Esophagus squamous epithelium (tissue), 5 donors: ENCODE measurements at places on chromosomes 5 and 9.

GRCh38 chr9:35164711-35165110 lies 2.9 kb downstream of the UNC13B start:
- no peak for DNase-seq

- DNase-seq: no peak
Measured at GRCh38 chr5:124952566-124952965, 206.1 kb upstream of the ZNF608 start.

DNA sequence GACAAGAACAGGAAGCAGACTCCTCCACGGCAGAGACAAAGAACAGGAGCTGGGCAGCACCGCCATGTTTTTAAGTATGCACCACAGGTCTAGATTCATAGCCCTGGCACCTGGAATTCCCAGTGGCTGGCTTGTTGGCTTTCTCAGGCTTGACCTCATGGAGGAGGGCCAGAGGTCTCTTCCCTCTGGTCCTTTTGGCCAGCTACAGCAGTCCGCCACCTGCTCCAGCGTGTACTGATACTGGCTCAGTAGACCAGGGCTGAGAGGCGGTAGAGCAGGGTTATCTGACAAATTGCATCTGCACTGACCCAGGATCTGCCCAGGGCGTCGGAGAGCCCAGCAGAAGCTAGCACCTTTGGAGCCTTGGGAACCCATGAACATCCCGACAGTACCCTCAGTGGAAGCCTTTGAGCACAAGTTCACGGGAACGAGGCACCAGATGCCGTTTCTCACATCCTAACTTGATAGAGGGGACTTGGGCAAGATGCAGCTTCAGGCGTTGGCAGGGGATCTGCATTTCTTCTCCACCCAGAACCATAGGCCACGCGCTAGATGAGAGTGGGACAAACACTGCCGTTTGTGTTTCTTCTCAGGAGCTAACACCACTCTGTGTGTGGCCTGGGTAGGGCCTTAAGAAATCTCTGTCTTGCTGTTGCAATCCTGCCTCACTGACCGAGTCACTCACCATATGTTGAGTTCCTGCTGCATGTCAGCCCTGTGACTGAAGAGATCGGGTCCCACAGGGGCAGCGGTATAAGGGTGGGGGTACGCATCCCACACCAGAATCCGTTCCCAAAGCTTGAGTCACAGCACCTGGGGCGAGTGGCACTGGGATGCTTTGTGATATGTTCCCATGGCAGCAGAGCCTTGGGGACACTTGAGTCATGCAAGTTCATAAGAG lies 90.3 kb upstream of the OTULINL start:
- no peak for DNase-seq

- DNase-seq: no peak
Measured at GRCh38 chr5:880816-881550, 11.6 kb downstream of the BRD9 start.

DNA sequence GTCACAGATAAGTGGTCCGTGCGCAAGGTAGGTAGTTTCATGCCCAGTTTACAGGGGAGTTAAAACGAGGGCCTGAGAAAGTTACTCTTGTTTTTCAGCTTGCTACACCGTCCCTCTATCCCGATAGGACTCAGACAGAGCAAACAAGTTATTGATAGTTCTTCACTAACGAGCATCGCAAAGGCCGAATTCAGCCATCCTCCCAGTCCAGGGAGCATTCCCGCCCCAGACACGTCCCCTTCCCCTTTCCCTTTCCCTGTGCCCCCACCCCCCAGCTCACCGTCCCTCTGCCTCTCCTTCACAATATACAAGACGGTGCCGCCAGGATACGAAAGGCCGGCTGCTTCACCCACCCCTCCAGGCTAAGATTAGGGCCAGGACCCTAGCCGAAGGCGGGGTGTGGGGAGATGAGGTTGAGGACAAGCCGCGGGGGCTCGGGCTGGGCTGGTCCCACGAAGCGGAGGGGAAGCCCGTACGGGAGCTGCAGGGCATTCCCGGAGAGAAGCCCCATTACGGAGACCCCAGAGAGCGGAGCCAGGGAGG lies 599 bp downstream of the KIAA1191 start:
- DNase-seq: no peak

DNA sequence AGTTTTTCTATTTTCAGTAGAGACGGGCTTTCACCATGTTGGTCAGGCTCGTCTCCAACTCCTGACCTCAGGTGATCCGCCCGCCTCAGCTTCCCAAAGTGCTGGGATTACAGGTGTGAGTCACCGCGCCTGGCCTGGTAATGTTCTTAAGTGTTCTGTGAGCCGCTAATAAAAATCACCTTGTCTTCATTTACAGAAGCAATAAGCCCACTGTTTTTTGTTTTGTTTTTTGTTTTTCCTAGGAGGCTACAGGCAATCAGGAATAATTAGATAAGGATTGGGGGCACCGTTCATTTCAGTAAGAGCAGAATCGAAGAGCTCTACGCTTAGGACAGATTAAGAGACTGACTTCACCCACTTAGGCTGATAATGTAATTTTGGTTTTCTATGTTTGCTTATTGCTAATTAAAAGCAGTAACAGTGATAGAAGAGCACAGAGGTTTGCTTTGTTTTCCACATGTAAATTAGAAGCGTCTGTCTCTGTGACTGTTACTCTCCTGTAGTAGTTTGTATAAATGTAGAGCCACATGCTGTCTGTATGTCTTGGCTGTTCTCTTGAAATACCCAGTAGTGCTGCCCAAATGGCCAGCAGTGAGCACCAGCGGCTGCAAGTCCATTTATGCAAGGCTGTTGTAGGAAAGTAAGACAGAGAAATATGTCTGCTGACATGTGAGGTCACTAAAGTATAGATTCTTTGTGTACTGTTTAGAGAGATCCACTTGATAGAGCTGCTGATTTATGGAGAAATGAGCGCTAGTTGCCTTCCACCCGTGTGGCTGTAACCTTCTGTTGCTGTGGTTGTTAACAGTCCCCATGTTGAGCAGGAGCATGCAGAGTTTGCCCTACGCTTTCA lies 30.5 kb downstream of the TRIO start:
- no peak for DNase-seq

- DNase-seq: no peak
Measured at GRCh38 chr5:89597878-89598277, 714.9 kb upstream of the MEF2C start.

GRCh38 chr9:110750272-110750671 lies 81.7 kb downstream of the MUSK start:
- DNase-seq: no peak

DNA sequence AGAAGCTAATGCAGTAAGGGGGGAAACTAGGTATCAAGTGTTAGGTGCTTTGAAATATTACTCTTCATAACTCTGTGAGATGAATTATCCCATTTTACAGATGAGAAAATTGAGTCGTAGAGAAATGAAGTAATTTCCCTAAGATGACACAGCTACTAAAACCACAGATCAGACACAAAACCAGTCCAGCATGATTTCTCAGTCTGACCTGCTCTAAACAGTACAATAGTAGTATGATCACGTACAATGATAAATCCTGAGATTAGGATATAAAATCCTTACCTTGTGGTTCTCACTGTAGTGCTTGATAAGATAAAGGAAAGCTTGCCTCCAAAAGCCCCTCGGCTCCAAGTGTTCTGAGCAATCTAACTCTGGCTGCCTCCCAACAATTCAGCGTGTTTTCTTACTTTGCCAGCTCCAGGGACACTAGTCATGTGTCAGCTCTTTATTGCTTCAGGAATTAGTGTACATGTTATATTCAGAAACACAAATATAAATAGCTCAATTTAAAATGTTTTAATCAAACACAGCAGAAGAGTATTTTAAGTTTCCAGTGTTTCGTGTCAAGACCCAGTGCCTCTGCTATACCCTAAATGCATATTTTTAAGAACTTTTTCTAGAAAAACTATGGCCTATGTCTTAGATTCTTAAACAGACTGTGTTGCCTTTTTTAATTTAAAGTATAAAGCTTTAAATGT lies 243.6 kb downstream of the DENND1A start:
- no peak for DNase-seq

- no peak for DNase-seq
Measured at GRCh38 chr5:32443145-32443540, 1.4 kb downstream of the ZFR start.

DNA sequence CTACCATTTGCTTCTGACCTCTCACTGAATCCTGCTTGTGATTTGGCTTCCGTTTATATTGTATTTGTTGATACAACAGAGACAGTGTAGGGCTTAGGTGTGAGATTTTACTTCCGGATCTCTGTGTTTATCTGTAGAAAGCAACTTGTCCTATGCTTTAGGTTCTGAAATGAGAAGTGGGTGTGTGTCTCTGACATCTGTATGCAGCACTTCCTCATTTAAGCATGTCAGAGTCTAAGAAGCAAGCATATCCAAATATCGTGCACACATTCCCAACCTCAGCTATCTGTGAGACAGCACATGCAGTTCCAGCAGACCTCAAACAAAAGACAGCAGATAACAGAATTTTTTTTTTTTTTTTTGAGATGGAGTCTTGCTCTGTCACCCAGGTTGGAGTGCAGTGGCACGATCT lies 16.3 kb downstream of the KLF9 start:
- no peak for DNase-seq

GRCh38 chr9:109918339-109919163 lies 138.6 kb downstream of the PALM2AKAP2 start:
- no peak for DNase-seq

DNA sequence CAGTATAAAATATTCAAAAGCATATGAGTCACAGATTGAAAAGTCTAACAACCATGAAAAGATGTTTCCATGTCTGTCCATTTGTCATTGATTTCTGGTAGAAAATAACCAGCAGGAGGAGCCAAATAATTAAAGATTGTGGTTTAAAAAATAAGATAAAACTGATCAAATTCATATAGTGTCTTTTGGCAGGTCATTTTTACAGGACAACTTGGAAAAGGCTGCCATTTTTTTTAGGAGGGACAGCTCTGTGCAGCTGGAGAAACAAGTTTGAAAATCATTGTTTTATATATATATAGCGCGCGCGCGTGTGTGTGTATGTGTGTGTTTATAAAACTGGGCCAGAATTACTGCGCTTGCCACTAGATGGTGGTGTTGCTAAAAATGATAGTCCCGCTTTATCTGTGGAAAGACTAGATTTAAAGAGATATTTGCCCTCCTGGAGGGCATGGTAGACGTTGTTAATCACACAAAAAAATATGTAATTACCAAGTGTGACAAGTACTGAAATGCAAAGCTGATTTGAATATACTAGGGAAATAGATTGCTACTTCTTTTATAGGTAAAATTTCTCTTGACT lies 1.3 kb upstream of the TRMO start:
- DNase-seq: peak; percentile 43

GRCh38 chr5:111367115-111367514 lies 142.9 kb downstream of the CAMK4 start:
- no peak for DNase-seq

DNA sequence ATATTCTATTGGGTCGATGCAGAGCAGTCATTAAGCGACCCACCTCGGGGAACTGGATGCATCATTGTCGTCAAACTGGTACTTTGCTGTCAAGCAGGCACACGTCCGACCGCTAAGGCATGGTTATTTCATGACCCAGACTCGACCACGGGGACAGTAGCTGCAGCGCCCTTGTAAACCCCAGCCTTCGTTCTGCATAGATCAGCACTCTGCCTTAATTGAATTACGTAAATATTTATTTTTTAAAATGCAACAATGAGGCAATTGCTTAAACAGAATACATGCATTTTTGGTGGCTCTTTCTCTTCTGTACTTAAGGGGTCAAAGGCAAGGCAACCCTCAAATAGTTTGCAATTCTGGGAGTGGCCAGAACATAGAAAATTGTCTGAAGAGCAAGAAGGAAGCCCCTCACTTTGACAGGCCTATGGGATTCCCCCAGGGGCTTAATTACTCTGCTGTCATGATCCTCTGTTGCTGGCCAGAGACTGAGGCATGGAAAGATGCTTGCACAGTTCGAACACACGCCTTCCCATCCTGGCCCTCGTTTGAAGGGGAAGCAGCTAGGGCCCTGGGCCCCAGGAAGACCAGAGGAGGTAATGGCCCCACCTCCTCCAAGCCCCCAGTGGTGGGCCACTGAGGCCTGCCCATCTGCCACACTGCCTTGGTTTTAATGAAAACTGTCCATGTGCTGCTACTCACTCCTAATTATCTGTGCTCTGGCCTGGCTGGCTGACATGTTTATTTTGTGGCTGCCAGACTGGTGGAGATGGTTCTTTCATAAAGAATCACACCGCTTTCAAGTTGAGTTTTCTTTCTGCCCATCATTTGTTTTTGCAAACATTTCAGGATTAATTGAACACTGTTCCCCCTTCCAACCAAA lies 169.7 kb upstream of the MAST4 start:
- DNase-seq: no peak

- DNase-seq: no peak
Measured at GRCh38 chr5:61649231-61649630, 317.2 kb downstream of the ZSWIM6 start.

DNA sequence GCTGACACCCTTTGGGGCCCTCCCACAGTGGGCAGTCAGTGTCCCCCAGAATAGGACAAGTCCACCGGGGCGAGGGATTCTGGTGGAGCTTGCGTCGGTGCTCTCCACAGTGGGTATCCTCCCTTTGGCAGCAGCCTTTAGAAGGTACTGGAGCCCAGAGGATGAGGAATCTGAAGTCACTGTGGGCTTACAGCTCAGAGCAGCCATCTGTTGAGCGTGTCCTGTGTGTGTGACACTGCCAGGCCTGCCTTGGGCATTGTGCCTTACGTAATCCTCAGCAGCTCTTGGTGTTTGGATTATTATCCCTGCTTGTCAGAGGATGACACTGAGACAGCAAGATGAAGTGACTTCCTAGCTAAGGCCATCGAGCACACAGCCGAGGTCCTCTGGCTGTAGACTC lies 12.6 kb downstream of the URM1 start:
- DNase-seq: no peak

DNA sequence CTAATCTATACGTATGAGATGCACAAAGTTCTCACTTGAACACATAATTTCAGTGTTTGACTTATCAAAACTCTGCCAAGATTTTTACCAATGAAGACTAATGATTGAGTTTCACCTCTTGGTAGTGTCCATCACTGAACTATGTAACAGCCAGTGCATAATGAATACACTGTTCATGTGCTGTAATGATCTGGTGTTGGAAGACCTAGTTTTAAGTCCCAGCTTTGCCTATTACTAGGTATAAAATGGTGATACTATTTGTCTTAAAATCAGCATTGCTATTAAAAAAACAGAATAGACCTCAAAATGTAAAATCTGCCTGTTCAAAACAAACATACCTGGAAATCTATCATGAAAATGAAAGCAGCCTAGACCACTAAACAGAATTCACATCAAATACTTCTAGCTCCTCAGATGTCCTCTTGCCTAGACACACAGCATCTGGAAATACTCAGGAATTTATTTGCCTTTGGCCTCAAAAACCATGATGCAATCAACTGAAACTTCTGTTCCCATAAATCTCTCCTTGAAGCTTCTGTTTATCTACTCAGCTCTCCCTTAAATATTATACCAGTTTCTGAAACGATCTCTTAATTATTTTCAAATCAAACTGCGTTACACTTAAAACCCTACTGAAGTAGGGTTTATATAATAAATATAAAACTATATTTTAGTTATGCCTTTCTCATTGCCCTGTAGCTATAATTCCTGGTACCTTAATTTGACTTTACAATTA lies 38.1 kb downstream of the MRPS27 start:
- no peak for DNase-seq

GRCh38 chr5:140840978-140841962 lies at the start of gene PCDHA8:
TSS of gene PCDHA8 (plus strand) at chr5:140841187. CDS start at chr5:140841322, 135 bp downstream.
- no peak for DNase-seq
